HCT116 (cell line): ENCODE measurements at places on chromosomes 1 and 21.
A peak's percentile ranks its signal among the peaks of the same experiment; 100 is the strongest.

DNA sequence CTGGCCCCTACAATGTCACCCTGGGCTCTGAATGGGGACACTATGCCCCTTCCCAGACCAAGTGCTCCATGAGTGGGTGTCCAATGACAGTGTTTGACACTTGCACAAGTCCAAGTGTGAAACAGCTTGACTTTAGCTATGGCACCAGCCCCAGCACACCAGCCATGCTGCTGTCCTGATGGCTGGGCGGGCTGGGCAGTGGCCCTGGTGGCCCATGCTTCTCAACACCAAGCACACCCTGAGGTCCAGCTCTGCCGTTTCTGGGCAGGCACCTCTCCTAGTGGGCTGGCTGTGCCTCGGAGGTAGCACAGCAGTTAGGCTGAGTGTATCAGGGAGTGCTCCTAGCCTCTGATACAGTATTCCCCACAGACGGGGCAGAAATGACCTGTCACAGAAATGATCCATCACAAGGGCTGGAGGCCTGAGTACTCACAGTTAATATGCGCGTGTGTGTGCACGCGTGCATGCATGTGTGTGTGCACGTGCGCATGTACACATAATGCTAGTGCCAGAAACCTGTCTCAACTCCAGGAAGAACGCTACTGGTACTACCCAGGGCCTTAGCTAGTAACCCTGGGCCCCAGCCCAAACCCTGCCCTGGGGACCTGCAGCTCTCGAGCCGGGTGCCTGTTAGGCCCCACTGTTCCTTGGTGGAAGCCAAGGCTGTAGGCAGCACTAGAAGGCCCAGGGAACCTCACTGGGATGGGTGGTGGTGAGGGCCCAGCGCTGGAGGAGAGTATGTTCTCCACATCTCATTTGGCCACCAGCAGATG is 134.0 kb downstream of the DMRTB1 start:
- no peak for DNase-seq

GRCh38 chr1:157862114-157863070 is 20.8 kb upstream of the CD5L start:
- DNase-seq: no peak

GRCh38 chr1:35029761-35030160 is 2.0 kb downstream of the ZMYM6 start:
- no peak for DNase-seq

DNA sequence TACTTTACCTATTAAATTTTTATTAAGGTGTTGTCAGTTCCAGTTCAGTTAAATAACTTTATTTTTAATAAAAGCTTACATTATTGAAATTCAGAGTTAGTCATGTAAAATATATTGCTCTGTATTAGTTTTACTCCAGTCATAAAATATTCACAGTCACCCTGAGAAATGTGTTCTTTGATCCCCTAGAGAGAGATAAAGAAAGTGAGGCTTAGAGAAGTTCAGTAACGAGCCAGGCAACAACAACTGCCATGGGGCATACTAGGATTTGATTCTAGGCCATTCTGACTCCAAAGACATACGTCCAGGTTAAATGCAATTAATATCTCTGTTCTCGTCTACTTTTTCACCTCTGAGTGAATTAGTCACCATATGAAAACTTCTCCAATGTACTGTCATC is 761.9 kb upstream of the CXADR start:
- no peak for DNase-seq

DNA sequence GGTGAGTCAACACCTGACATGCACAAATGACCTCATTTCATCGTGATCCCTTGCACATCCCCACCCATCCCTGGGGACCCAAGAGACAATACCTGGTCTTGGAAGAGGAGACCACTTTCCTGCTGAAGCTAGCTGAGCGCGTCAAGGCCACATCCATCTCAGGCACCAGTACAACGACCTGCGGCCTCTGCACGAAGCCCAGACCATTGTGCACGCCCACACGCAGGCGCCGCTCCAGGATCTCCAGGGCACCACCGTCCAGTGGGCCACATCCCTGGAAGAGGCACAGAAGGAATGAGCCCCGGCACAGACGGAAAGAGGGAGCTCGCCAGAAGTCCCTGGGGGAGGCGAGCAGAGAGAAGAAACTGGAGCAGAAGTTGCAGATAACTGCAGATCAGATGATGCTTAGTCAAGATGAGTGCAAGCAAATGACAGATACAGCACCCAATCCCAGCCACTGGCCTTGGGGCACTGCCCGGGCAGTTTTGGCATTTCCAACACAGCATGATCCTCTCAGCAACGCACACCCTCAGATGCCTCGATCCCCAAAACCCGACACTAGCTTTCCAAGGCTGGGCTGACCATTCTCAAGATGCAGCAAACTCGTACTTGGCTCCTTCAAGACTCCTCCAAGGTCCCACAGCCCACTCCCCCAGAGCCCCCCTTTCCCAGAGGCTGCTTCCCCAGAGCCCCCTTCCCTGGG is 44.1 kb downstream of the NPHP4 start:
- DNase-seq: no peak

- no peak for DNase-seq
These were observed 56.0 kb upstream of the CASZ1 start for GRCh38 chr1:10852486-10852885.

GRCh38 chr1:21270086-21270689 is 20.1 kb downstream of the ECE1 start:
- DNase-seq: peak; percentile 54

- DNase-seq: no peak
These were observed 112.3 kb upstream of the ZRANB2 start for GRCh38 chr1:71193153-71193552.

DNA sequence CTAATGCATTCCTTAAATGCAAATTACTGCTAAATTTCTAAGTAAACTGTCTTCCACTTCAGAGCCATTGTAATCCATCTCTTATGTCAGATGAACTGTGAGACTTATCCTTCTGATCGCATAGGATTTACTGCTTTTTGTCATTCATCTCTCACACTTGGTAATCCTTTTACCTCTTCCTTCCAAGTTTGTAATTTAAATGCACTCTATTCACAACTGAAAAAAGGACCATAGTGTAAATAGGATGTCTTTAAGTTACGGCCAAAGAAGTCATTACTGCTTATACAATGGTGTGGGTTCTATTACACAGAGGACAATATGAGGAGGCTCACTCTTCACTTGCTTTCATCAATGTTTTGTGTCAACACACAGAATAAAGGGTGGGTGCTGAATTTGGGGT is 393.3 kb downstream of the PTBP2 start:
- DNase-seq: no peak

GRCh38 chr1:216890871-216891270 is 167.6 kb upstream of the ESRRG start:
- no peak for DNase-seq

DNA sequence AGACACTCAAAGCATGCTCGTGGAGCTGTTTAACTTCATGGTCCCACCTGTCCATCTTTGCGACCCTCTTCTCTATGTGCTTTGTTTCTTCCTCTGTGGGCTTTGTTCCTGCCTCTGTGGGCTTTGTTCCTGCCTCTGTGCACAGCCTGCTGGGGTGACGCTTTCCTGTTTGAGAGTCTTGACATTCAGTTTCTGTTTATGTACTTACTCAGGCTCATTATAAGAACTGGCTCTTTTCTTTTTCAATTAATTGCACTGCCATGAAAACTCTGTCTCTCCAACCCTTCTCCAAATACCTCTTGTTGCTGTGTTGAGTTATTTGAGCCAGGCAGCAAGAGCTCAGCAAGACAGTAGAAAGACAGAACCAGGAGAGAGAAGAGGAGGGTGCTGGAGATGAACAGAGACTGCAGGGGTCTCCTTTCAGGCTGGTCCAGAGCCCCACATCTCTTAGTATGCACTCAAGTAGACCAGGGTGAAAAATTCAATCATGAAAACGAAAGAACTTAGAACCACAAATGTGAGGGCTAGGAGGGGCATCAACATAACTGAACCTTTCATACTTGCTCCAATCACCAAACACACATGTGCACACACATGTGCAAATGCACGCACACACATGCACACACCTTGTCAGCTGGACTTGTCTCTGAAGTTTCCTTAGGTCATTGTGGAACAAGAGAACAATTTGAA is 88.3 kb upstream of the SGIP1 start:
- no peak for DNase-seq

DNA sequence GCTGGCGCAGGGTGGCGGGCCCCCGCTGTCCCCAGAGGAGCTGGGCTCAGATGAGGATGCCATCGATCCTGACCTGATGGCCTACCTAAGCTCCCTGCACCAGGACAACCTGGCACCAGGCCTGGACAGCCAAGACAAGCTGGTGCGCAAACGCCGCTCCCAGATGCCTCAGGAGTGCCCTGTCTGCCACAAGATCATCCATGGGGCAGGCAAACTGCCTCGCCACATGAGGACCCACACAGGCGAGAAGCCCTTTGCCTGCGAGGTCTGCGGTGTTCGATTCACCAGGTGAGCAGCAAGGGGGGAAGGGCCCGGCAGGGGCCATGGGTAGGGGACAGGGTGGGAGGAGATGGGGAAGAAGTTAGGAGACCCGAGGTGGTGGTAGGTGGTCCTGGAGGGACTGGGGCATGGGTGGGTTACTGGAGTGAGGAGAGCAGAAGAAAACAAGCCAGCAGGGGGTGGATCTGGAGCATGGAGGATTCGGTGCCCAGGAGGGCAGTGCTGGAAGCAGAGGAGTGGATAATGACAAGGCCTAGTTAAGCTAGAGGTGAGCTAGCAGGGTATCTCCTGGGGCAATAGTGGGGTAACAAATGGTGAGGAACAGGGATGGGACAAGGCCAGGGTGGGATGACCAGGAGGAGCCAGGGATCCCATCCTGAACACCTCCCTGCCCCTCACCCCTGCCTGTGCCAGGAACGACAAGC is 13.1 kb downstream of the ZBTB7B start:
- DNase-seq: no peak

GRCh38 chr1:162019446-162019845 is 4.2 kb downstream of the OLFML2B start:
- no peak for DNase-seq

DNA sequence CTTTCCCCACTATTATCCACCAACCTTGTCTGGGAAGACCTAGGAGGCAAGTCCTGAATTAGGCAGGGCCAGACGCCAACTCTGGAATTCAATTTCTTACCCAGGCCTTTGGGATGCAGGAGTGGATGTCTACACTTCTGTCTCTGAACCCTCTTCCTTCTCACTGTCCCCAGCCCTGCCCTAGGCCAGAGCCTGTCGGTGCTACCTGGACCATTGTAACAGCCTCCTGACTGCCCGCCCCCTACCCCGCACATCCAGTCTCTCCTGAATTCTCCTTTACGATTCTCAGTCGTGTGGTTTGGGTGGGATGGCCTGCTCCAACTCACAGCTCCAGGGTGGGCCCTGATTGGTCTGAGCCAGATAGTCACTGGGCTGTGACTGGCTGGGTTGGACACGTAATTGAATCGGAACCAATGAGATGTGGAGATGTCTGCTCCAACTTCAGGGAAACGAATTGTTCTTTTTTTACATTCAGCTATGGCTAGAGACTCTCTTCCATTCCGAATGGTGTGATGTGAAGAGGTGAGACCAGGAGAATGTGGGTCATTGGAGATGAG is 304.6 kb downstream of the PTPRU start:
- no peak for DNase-seq

DNA sequence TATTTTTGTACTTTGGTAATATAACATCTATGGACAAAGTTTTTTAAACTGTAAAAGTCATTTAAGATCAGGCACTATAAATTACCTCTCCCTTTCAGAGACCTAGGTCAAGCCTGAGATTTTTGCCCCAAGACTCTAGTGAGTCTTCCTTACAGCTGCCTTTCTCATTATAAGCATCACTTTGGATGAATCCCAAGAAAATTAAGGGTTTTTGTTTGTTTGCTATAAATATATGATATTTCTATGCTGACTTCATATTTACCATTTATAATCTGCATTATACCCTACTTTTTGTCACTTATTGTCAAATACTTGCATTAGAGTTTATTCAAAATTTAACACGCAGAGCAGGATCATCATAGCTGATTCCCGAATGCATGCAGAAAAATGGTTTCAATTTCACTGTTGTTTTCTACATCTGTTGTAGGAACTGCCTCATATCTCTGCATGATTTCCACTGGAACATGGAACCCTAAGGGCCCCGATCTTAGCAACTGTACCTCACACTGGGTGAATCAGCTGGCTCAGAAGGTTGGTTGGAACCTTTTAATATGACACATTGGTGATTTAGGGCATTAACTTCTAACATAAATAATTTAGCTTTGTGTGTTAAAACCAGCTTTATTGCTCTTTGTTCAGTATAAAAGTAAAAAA is 150.0 kb downstream of the ADGRL2 start:
- no peak for DNase-seq

DNA sequence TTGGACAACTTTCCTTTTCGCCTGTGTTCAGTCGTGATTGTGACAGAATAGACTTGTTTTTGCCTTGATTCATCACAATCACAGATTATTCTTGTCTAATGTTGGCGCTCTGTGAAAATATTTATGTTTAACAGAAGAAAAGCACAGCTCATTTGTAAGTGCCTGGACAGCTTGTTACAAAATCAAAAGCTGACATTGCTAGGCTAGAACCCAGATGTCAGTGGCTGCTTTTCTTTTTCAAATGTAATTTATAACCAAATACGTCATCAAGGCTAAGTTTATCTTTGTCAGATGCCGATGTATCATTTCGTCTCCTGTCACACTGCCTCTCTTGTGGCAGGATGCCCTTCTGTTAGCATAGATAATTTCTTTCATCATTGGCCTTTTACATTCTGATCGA is 1227.3 kb downstream of the PLA2G4A start:
- DNase-seq: no peak

DNA sequence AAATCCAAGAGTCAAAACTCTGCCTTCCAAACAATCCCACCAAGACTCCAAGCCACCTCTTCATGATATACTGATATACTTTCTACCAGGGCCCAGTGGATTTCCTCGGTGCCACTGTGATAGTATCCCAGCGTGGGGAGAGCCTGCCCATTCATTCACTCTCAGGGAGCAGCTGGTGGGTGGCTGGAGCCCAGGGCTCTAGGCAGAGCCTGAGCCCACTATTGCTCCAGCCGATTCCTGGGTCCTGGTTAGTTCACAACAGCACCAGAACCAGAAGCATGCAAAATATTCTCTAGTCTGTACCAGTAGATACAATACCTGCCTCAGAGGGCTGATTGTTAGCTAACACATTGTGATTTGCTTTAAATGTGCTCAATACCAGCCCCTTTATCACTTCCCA is 831 bp downstream of the CSRP1 start:
- DNase-seq: no peak

GRCh38 chr1:27007909-27008582 is 4.6 kb downstream of the TENT5B start:
- DNase-seq: no peak

DNA sequence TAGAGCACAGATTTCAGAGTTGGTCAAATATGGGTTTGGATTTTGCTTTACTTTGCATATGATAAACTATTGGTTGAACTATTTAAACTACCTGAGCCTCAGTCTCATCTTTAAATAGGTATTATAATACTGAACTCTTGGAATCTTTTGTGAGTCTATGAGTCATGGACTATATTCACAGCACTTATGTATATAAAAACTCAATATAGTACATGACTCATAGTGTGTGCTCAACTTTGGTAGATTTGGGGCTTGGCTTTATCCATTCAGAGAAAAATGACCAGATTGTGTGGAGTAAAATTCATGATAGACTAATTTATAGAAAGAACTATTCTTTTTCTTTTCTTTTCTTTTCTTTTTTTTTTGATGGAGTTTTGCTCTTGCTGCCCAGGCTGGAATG is 28.7 kb downstream of the FCRL3 start:
- DNase-seq: no peak

GRCh38 chr1:10753299-10753698 is 43.1 kb downstream of the CASZ1 start:
- no peak for DNase-seq

GRCh38 chr1:47759251-47759935 is 237.8 kb downstream of the TRABD2B start:
- no peak for DNase-seq
